ENCODE measurements at places on chromosomes 2 and 18.

GRCh38 chr2:182496596-182496995, 69.8 kb upstream of the PDE1A start:
- peak; percentile 45 for DNase-seq

GRCh38 chr18:36301884-36302283, 4.4 kb downstream of the FHOD3 start:
- no peak for DNase-seq

DNA sequence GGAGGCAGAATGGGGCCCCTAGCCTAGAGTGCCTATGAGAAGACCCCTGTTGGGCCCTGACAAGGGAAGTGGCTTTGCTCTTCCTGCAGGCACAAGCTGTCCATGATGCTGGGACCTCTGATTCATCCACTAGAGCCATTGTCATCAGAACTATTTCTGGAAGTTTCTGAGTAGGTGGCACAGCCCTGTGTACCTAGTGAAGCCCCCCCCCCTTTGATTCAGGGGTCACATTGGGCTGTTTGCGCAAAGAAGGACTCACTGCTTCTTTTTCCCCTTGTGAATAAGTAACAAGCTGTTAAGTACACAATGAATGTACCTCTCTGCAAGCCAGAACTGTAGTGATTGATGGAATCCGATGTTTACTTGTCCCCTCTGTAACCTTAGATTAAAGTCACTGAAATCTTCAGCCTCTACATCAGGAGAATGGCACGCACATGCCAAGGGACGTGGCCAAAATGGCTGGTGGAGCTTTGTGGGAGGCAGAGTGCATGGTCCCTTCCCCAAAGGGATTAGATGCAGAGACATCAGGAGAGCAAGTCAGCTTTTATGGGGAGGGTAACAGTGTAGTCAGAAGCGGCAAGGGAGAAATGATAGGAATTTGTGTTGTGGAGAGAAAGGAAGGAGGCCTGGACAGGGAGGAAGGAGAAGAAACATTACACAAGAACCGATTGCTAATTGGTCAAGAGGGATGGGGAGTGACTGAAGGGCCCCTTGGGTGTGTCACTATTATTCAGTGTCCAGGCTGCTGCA, 267.6 kb upstream of the RAB12 start:
- peak; percentile 25 for DNase-seq

DNA sequence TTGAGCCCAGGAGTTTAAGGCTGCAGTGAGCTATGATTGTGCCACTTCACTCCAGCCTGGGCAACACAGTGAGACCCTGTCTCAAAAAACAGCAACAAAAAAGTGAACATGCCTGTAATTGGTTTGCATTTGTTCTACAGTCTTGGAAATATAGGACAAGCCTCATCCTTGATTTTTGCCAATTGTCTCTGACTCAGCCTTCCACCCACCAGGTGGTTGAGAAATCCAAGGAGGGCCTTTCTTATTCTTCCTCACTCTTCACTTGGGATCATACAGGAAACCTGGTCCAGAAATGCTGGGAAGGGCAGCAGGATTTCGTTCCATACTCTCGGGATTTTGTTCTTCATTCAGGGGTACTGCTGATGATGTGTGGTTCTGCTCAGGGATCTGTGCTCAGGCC, 94.6 kb downstream of the CDC42EP3 start:
- no peak for DNase-seq

DNA sequence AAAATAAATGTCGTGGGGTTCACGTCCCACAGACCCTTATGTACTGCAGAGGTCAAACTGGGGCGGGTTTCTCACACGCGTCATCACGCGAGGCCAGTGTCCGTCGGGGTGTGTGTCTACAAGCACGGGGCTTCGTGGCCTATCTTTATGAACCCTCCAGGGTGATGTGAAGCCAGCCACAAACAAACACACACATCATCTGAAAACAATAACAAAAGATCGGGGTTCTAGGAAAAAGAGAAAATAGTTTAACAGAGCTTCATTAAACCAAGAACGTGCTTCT, 23.3 kb downstream of the LDLRAD4 start:
- DNase-seq: no peak

GRCh38 chr2:234980451-234981187, 28.8 kb downstream of the SH3BP4 start:
- no peak for DNase-seq

- no peak for DNase-seq
These were observed 159.2 kb downstream of the INHBB start for GRCh38 chr2:120504936-120505705.

GRCh38 chr18:42242758-42243157, 287.7 kb downstream of the PIK3C3 start:
- no peak for DNase-seq

DNA sequence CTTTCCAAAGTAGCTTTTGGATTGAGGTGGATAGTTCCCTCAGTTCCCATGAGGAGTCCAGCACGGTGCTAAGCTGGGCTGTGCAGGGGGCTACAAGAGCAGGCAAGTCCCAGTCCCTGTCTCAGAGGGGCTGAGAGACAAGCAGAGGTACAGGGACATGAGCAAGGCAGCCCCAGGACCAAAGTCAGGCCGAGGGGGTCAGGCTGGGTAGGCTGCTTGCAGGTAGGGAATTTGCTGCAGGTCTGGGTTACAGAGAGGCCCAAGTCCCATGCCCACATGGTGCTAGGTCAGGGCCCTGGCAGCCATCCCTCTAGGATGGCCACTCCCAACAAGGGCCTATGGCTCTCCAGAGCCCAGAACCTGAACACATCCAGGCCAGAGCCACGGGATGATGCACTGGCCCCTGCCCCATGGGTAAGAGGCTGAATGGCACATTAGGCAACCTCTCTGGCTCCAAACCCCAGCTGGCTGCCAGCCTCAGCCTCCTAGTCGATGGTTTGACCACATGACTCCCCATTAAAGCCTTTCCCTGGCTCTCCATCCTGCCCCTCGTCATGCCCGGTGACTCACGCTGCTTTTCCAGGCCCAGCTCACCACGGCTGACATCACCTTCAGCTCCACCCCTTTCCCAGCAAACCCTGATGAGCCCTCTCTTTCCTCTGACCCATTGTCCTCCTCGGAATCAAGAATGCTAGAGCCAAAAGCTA, 83.7 kb downstream of the SDC1 start:
- DNase-seq: peak; percentile 51

Data from mesendoderm (in vitro differentiated cells).